Fibroblast of lung (primary cell): ENCODE measurements at places on chromosomes 6 and 20. TPM values are rescaled to one million over a fixed set of nuclear protein-coding genes. Genes with fewer than 3 reads are reported as not detected.

- DNase-seq = no peak
Observed at GRCh38 chr6:127299522-127300240, 33.0 kb downstream of the RNF146 start.

The ENPP4 gene
- 3.6 and 4.0 TPM in 2 replicates for total RNA-seq

DNA sequence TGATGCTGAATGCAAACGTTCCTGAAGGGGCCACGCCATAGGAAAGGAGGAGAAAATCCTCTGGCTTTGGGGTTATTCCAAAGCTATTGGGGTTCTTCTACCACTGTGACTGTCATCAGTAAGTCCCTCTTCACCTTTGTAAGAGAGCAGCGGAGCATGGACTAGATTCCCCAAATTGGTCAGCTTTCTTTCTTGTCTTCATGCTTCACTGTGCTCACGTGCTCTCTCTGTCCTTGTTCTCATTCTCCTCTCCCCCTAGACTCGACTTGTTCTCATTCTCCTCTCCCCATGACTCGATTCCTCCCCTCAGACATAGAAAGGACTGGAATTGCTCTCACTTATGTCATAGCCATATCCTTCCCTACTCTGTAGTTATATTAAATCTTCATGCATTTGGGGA, 54.8 kb upstream of the ADGRG6 start:
- DNase-seq = no peak

DNA sequence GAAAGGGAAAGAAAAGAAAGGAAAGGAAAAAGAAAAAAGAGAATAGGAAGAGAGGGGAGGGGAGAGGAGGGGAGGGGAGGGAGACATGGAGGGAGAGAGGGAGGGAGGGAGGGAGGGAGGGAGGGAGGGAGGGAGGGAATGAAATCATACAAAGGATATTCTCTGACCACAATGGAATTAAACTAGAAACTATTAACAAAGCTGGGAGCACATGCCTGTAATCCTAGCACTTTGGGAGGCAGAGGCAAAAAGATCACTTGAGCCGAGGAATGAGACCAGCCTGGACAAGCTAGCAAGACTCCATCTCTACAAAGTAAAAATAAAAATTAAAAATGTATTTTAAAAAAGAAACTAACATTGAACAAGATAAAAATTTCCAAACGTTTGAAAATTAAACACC, 62.8 kb downstream of the ILRUN start:
- DNase-seq = no peak
